ENCODE measurements at places on chromosomes 5 and 9.

GRCh38 chr5:151345808-151346478 lies 1.4 kb downstream of the SLC36A2 start:
- no peak for DNase-seq

DNA sequence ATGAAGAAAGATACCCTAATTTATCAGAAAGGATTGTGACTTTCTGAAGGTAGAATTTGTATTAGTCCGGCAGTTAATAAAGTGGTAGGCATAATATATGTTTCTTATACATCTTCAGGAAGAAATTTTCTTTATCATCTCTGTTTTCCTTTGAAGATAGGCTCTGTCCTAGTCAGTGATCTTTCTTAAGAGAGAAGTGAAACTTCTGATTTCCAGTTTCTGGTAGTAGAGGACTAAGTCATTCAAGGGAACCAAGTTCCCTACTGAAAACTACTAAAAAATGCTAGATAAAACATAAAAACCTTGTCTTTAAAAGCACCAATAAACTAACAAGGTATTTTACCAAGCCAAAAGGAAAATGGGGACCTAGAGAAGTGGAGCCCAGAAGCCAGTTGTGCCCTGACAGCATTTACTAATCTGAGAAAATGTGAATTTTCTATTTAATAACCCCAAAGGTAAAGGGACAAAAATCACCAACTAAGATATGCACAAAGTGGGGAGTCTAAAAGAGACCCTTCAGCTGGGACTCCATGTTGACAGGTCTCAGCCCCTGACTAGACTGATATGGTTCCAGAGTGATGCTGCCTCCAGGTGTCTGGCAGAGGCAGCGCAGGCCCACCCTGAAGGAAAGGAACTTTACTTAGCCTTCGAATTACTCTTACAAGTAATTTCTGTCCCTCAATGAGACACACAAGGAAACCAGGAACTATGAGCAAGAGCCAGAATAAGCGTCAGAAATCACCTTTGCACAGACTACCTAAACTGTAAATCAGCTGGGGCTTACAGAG lies 72.7 kb downstream of the FAM78A start:
- no peak for DNase-seq

DNA sequence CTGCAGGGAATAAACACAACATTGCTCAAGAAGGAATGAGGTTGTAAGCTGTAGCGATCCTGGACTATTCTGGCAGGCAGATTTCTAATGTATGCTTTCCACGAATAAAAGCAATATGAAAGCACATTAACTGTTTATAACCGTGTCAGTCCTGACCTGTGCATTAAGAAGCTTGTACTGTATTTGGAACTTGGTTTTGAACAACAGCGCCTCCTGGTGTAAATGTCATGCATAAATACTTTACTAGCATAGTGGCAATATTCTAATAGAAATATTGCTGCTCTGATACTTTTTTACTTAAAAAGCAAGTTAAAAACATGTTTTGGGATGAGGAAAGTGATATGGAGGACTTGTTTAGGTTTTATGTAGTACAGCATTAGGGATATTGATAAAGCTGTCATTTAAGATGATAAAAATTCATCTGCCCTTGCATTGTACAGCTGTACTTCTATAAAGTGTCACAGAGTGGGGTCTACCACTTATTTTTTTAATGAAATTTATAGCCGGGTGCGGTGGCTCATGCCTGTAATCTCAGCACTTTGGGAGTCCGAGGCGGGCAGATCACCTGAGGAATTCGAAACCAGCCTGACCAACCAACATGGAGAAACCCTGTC lies 70.7 kb upstream of the GNE start:
- peak; percentile 82 for DNase-seq

- no peak for DNase-seq
These were observed 27.1 kb upstream of the F2R start for GRCh38 chr5:76688836-76689235.

GRCh38 chr9:113499876-113500497 lies 36.5 kb downstream of the RGS3 start:
- no peak for DNase-seq

- no peak for DNase-seq
These were observed 59.1 kb downstream of the GOLM1 start for GRCh38 chr9:86039991-86040860.

GRCh38 chr5:92713335-92713743 lies 867.7 kb downstream of the NR2F1-AS1 start:
- DNase-seq, result no peak

Data from CD4-positive, alpha-beta T cell (primary cell).